ENCODE measurements at places on chromosomes 13 and 19.

- no peak for DNase-seq
Measured at GRCh38 chr19:3456925-3457527, 23.3 kb downstream of the SMIM24 start.

GRCh38 chr13:110277357-110277975, 29.5 kb downstream of the COL4A1 start:
- DNase-seq = no peak

- no peak for DNase-seq
Measured at GRCh38 chr19:48149430-48149829, 20.7 kb downstream of the LIG1 start.

DNA sequence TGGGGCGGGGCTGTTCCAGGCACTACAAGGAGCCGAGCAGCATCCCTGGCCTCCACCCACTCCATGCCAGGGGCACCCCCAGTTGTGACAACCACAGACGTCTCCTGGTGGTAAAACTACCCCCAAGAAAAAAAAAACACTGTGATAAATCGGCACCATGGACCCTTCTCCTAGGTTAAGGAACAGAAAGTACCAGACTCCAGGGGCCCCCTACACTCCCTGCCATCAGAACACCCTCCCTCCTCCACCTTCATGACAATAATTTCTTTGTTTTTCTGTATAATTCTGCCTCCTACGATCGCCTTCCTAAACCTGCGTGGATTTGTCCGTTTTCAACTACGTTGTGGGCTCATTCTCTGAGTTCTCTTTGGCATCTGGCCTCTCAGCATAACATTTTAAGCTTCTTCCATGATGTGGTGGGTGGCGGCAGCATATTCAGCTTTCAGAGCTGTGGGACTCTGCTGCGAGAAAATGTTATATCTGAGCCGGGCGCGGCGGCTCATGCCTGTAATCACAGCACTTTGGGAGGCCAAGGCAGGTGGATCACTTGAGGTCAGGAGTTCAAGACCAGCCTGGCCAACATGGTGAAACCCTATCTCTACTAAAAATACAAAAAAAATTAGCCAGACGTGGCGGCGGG, 8.6 kb downstream of the TLE2 start:
- DNase-seq = no peak

DNA sequence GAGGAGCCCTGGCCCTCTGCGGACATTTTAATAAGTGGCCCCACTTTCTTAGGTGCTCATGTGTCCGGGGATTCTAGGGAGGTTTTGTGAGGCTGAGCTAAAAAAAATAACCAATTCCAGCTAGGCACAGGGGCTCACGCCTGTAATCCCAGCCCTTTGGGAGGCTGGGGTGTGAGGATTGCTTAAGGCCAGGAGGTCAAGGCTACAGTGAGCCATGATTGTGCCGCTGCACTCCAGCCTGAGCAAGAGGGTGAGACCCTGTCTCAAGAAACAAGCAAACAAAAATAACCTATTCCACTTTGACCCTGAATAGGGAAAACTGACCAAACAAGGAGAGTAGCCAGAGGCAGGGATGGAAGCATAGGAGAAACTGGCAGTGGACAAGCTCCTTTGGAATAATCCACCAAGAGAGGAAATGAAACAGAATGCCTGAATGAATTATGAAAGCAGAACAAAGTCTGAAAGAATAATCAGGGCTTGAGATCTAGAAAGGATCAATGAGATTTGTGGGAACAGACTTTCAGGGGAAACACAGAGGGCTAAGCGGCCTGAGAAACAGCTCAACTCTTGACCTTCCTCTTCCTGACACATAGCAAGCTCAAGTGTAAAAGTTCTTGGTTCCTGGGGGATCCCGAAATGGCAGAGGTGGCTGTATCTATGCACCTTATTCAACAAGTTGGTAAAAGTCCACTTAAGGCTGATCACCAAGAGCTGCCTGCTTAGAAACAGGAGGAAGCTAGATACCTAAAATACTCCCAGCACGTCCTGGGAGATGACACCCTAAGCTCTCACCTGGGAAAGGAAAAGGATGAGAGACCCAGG, 30.1 kb upstream of the FFAR2 start:
- DNase-seq = peak; percentile 52

DNA sequence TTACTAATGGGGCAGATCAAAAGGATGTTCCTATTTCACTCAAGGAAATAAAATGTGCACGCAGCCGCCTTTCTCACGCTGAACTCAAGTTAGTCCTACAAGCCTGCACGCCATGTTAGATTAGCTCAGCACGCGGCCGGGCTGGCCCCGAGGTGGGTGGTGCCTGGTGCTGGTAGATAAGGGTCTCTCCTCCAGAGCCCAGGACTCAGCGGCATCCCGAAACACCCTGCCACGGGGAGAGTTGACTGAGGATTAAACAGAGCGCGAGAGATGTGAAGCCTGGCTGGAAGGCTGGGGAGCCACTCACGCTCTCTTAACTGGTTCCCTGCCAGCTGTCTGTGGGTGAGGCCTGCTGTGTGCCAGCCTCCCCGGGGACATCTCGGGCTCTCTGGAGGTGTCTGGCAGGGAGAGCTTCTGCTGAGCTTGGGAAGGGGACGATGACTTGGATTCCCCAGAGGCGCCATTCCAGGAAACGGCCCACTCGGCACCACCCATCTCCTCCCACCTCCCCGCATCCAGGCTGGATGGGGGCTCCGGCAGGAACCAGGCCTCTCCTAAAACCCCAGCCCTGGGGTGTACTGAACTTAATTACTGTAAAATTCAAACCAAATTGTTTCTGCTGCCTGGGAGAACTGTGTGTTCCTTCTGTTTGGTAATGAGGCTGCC, 122.2 kb downstream of the KDM4B start:
- no peak for DNase-seq

All from GM06990 (cell line).